ENCODE measurements at places on chromosomes 11 and 22. TPM values are rescaled to one million over a fixed set of nuclear protein-coding genes. Genes with fewer than 3 reads are reported as not detected.

- no peak for DNase-seq
Observed at GRCh38 chr22:20430101-20430719, 7.4 kb downstream of the SCARF2 start.

The OR51B5 gene
- 0.78 TPM for total RNA-seq

DNA sequence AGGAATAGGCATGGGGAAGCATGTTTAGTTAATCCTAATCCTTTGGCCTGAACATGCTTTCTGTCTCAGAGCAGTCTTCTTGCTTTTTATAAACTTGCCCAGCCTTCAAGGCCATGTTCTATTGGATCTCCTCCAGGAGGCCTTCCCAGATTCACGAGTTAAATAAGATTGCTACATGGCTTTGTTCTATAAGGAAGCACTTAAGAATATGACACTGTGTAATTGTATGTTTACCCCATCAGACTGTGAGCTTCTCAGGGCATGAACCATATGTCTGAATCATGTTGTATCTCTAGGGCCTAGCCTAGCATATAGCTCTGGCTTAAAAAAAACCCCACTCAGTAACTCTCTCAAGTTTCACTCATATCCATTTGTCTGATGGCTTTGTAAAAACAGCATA is 26.4 kb upstream of the UCP3 start:
- no peak for DNase-seq

GRCh38 chr11:100753172-100753543 is 66.1 kb downstream of the ARHGAP42 start:
- DNase-seq: peak; percentile 87

GRCh38 chr22:20219667-20220628 is 48.2 kb downstream of the RTN4R start:
- peak; percentile 68 for DNase-seq

DNA sequence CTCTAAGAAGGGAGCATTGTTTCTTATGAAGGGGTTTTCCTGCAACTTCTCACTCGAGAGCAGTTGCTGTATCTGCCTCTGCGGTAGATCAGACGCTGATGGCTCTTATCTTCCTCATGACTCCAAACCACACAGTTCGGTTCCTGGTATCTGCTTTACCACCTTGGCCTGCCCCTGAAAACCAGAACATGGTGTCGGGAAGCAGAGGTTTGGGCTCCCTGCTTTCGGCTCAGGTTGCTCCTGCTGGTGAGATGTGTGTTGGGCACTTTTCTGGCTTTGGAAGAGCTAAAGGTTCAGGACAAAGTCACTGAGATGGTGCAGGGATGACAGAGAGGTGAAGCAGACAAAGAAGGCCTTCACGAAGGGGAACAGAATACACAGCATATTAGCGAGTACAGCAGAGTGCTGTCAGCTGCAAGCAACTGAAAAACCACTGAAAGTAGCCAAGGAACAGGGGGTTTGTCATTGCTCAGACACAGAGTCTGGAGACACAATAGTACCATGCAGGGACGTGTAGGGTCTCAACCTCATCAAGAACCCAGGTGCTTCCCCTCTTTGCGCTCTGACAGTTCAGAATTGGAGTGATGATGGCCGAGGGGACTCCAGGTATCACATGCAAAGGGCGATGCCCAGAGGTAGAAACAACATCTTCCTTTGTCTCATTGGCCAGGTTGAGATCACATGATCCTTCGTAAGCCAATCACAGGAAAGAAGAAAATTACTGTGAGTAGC is 11.9 kb upstream of the CSF2RB start:
- peak; percentile 69 for DNase-seq

- no peak for DNase-seq
Observed at GRCh38 chr22:31556627-31557203, 60.4 kb downstream of the SFI1 start.

The SCGB1A1 gene
- not detected for total RNA-seq

The APLNR gene
- 4.2 TPM for total RNA-seq

DNA sequence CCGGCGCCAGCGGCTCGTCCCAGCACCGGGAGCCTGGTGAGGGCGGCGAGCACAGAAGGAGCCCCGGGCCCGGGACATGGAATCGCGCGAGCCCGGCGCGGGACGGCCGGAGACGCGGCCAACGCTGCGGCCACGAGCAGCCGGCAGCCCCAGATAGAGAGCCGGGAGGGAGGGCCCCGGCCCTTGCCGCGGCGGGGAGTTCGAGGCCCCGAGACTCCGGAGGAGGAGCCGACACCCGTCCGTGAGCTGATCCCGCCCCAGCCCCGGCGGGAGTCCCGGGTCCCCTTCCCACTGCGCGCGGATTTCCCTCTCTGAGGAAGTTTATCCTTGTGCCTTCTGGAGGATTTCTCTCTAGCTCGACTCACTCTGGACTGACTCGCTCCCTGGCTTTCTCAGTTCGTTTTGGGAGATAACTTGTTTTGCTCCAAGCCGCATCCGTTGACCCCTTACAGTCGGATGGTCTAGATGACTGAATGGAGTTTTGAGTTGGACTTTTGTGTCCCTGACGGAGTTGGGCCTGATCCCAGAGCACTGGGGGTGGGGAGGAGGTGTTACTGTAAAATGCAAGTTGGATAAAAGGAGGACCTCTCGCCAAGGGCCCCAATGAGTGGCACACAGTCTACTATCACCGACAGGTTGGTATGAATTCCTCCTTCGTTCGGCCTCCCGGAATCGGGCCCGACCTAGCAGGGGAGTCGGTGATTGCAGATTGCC is 585 bp downstream of the ARHGEF12 start:
- peak; percentile 86 for DNase-seq

DNA sequence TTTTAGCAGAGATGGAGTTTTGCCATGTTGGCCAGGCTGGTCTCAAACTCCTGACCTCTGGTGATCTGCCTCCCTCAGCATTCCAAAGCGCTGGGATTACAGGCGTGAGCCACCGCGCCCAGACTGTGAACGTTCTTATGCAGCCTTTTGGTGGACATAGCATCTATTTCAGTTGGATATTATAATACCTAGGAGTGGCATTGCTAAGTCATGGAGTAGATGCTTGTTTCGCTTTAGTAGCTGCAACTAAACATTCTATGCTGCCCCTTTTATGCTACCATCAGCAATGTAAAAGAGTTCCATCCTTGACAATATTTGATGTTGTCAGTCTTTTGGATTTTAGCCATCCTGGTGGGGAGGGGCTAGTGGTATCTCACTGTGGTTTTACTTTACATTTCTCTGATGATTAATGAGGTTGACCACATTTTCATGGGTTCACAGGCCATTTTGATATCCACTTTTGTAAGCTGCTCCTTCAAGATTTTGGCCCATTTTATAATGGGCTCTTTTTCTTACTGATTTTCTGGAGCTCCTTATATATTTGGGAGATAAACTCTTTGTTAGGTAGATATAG is 16.5 kb upstream of the APOBEC3A start:
- DNase-seq: no peak

The TPP1 gene
- total RNA-seq: 71.0 TPM

The EPS8L2 gene
- 22.8 TPM for total RNA-seq

The LIF gene
- total RNA-seq: 0.92 TPM

The SLCO2B1 gene
- 1.1 TPM for total RNA-seq

GRCh38 chr11:125869521-125869920 is 17.9 kb upstream of the HYLS1 start:
- no peak for DNase-seq

The MFNG gene
- 6.6 TPM for total RNA-seq
